ENCODE measurements at places on chromosomes 1 and 21.

GRCh38 chr1:91386109-91386508 lies 18.5 kb downstream of the HFM1 start:
- DNase-seq = no peak

DNA sequence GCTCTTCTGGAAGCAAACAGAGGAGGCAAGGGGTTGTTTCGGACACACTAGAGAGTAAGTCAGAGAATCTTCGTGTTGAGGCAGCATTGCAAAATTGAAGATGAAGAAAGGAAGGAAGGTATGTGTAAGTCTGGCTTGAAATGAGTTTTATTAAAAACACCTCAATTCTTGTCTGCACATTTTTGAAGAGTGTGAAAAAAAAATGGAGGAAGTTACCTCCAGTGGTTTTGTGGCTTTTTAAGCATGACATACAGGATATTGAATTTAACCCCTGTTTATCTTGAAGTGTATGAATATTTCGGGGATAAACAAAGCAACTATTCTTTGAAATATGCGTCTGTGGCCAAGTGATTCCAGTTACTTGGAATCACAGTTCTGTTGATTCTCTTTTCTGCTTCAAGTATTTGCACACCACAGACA lies 203.2 kb upstream of the SGIP1 start:
- no peak for DNase-seq

DNA sequence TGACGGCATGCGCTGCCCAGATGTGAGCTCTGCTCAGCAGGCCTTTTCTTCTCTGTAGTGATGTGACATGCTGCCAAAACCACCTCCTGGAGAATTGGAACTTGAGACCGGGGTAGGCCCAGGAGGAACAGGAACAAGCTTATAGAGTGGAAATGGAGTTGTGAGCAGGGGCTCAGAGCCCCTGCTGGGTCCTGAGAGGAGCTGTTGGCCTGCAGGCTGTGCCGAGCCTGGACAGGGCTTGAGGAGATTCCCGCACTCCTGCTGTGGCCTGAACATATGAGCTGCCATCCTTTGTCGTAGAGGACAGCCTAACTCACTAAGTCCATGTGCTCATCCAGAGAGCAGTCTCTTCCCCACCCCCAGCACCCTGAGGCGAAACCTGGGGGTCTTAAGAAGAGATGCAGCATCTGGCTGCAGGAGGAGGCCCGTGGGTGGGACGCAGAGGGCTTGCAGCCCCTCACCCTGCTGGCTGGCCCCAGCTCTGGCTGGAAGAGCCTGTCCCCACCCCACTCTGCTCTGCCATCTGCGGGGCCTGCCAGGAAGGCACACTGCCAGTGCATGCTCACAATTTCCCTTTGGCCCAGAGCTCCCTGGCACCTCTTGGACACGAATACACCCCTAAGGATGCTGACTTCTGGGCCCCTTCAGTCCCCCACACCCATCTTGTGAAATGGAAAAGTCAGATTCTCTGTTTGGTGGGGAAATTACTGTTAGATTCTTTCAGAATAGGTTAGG lies 42.5 kb downstream of the PTPRF start:
- DNase-seq = no peak

- no peak for DNase-seq
These were observed 16.2 kb downstream of the MASP2 start for GRCh38 chr1:11030865-11031264.
